Activated T-helper 17 cell treated with anti-CD3 and anti-CD28 coated beads, Interleukin-2, amount 50 U/mL, for 72 hours (primary cell): ENCODE measurements at places on chromosomes 3 and 15. TPM values are rescaled to one million over a fixed set of nuclear protein-coding genes. Genes with fewer than 3 reads are reported as not detected.

Gene FANCD2
- total RNA-seq = 74.0 TPM

Gene MED12L
- total RNA-seq = 3.3 TPM

Gene SEMA3B
- 2.3 TPM for total RNA-seq

Gene PLCL2
- 15.1 TPM for total RNA-seq

Gene NDN
- 1.2 TPM for total RNA-seq

Gene OR5K2
- total RNA-seq = not detected

Gene ASTE1
- 6.5 TPM for total RNA-seq

Gene EHD4
- total RNA-seq = 51.0 TPM

Gene FBXL22
- 0.74 TPM for total RNA-seq

Gene ZBBX
- total RNA-seq = not detected

Gene SI
- total RNA-seq = not detected

Gene ACKR4
- 0.21 TPM for total RNA-seq

Gene GOLGA6B
- 0.13 TPM for total RNA-seq

Gene CFAP20DC
- 1.8 TPM for total RNA-seq

Gene C3orf85
- total RNA-seq = not detected

Gene SPATA12
- total RNA-seq = not detected

Gene ROBO2
- total RNA-seq = not detected

Gene RAB6B
- total RNA-seq = 0.19 TPM
